ENCODE measurements at places on chromosomes 2 and 18.

DNA sequence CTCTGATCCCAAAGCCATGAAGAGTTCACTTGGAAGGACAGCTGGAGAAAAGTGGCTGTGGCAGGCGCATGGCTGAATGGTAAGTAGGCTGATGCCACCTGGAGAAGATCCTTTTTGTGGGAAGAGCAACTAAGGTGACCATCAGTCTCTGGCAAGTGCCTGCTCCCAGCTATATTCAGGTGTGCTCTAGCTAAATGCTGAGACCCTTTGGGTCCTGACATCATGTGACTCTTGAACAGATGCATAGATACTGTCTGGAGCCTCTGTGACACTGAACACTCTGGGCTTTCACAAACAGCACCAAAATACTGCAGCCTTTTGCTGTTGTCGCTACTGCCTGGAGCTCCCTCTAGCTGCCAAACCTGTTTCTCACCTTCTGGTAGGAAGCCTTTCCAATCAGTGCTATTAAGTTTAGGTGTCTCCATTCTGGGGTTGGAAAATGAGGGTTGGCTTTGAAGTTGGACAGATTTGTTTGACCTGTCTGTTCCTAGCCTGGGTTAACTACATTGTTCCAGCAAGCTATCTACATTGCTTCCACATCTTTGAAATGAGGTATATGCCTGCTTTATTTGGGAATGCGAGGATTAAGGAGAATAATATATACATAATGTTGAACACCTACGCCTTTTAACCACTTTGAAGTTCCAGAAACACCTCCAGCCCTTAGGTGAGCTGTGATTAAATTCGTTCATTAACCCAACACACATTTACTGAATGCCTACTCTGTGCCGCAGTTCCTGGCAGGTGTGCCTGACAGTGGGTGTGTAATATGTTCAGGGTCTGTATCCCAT, 3.1 kb downstream of the EGR4 start:
- DNase-seq, result no peak

GRCh38 chr2:192087398-192087958, 107.3 kb downstream of the TMEFF2 start:
- no peak for DNase-seq

- DNase-seq, result no peak
Measured at GRCh38 chr2:121095257-121096080, 189.5 kb downstream of the TFCP2L1 start.

DNA sequence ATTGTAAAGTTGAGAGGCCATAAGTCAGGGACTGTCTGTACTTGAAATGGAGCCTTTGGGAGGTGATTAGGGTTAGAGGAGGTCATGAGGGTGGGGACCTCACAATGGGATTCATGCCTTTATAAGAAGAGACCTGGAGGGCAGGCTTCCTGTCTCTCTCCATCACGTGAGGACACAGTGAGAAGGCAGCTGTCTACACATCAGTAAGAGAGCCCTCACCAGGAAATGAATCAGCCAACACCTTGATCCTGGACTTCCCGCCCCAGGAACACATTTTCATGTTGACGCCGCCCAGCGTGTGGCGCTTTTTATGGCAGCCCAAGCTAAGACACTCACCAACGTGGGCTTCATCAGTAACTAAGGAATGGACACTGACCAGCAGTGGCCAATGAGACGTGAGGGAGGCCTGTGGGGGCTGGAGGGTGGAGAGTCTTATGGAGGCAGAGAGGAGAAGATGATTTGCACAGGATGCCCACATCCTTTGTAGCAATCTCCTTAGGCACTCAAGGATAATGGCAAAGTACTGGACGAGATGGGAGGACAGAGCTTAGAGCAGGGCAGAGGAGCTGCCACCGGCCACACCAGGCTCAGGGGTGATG, 162.7 kb downstream of the EIPR1 start:
- DNase-seq, result no peak

DNA sequence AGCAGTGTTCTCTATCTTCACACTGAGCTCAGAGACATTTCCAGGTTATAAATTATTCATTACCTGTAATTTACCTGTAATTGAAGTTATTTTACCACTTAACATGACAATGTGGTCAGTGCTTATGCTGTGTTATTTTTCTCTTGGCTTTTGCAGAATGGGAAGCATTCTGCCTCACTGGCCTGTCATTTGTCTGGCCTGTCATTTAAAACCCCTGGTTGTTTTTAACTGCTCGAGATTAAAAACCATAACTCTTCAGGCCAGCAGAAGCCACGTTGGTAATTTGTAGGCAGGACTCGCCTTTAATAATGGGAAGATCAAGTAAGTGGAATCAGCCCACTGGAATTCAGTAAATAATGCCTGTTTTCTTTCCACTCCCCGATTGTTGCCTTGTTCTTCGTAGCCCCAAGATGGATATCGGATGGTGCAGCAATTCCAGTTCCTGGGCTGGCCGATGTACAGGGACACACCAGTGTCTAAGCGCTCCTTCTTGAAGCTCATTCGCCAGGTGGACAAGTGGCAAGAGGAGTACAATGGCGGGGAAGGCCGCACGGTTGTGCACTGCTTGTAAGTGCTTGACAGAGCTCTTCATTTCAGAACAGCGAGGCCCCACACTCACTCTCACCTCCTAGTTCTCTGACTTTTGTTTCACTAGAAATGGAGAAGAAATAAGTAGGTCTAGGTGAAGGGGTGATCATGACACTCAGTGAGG, 222.4 kb upstream of the RAB12 start:
- DNase-seq, result no peak

- DNase-seq, result no peak
Measured at GRCh38 chr2:232889876-232890401, 19.9 kb downstream of the SNORC start.

- no peak for DNase-seq
Measured at GRCh38 chr2:97935719-97936161, 60.0 kb downstream of the TMEM131 start.

DNA sequence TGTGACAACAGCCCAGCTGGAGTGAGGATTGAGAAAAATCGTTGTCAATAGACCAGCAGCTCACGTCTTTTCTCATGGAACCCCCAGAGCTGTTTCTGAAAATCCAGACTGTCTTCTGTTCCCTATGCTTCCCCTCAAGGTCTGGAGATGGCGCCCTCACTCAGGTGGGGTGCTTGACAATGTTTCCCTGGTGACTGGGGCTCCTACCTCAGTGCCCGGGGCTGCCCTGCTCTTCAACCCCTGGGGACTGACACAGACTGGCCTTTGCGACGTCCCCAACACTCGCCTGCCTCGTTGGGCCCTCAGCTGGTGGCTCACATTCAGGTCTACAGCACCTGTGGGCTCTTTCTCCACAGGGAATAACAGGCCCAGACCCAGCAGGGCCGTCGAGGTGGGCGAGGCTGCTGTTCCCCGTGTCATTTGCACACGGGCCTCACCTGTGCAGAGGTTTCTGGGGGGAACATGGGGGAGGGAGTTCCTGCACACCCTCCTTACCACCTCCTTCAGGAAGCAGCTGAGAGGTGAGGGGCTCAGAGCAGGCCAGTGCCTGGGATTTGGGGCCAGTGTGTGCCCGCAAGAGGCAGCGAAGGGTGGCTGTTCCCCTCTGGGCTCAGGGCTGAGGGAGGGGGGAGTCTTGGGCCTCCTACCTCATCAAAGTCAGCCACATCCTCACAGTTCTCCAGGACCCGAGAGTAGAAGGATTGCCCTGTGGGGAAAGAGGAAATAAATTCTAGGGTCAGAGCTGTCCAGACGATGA, 59.3 kb upstream of the OTOF start:
- no peak for DNase-seq

DNA sequence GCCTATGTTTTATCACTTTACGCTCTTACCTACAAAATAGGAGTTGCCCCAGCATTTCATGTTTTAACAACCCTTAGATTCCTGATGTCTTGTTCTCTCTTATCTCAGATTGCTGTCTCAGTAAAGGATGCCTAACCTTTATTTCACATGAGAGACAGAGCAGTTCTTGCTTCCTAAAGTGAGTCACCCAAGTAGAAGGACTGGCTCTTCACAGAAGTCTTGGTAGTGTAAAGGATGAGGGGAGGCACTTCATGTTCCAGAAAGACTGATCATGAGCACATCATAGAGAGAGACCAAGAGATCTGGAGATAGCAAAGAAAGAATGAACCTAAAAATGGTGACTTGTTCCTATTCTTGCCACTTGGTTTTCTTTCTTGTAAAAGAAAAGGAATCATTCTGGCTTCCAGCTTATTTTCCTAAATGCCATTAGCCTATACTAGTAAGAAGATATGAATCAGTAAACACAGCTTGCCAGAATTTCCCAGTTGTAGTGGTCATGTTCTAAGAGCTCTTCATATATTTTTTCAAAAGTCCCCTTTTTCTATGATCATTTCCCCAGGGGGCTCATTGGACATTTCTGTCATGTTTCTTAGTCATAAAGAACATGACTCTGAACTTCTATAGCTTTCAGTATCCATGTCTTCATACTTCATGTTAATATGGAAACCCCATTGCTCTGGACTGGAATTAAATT, 54.9 kb downstream of the MAPRE2 start:
- no peak for DNase-seq

DNA sequence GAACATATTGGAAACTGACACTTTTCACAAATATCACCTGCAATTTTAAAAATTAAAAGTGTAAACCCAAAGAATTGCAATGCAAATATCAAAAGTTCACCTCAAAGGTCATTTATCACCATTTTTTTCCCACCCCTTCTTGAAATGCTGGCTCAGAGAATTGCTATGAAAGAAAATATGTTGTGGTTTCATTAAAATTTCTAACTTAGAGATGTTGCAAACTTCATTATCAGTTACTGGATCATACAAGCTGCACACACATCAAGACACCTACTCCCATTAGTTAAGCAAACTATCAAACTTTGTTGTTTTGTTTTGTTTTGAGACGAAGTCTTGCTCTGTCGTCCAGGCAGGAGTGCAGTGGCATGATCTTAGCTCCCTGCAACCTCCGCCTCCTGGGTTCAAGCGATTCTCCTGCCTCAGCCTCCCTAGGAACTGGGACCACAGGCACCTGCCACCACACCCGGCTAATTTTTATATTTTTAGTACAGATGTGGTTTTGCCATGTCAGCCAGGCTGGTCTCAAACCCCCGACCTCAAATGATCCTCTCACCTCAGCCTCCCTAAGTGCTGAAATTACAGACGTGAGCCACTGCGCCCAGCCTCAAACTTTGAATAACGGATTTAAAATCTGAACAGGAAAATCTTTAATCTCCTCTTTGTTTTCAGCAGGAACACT, 37.0 kb downstream of the STK39 start:
- DNase-seq, result no peak

DNA sequence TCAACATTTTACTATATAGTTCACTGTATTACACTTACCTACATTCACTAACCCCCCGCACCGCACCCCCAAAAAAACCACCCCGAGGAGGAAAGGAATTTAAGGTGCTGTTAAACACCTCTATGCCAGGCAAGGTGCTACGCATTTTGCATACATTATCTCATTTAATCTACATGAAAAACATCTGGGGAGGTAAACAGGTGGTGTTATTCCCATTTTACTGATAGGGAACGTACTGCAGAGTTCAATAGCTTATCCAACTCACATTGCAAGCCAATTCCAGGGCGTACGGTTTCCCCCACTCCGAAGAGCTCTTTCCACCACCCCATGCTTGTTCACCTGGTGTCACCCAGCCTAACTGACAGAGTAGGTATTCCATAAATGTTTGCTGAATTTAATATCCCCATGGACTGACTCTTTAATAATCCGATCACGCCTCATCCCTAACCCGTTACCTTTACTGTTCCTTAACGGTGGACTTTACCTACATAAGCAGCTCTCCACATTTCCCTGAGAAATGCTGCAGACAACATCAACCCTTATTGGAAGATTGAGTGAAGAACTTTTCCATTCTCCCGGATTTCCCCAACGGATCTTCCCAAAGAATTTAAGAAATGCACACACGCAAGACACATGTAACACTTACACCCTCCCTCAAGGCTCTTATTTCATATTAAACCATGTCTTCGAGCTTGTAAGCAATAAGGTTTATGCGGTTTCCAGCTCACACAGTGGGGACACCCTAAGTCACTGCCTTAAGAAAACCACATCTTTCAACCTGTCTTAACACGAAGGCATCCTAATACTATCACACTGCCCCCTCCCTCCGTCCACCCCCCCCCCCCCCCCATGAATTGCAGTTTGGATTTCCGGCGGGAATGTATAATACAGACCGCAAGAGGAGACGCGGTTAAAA, 1.2 kb downstream of the RAPH1 start:
- no peak for DNase-seq

- no peak for DNase-seq
Measured at GRCh38 chr2:174664084-174664759, 66.6 kb upstream of the WIPF1 start.

DNA sequence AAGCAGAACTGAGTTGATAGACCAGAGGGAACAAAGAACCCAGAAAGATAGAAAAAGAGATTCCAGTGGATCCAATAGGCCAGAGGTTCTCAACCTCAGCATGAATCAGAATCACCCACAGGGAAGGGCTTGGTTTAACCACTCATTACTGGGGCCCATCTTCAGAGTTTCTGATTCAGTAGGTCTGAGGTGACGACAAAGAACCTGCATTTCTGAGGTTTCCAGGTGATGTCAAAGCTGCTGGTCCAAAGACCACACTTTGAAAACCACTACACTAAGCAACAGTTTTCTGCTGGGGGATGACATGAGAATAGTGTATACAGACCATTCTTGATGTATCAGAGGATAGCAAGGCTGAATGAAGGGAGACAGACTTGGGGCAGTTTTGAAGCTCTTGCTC, 296.9 kb upstream of the STON1 start:
- DNase-seq, result no peak

DNA sequence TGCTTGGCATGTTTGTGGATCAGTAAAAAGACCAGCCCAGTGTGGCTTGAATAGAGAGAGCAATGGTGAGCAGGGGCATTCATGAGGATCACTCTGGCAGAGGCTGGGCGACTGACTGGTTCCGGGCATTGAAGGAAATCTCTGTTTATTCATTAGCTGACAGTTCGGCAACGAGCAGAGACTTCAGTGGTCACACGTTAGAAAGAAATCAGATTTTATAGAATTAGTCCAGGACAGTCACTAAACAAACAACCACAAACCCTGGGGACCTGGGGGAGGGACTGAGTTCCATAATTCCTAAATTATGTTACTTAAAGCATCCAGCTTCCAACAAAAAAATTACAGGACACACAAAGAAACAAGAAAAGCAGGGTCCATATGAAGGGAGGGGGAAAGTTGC, 72.5 kb downstream of the NOL10 start:
- no peak for DNase-seq

GRCh38 chr2:199606193-199606780, 148.5 kb upstream of the SATB2 start:
- DNase-seq, result no peak

- DNase-seq, result no peak
Measured at GRCh38 chr18:57648414-57648813, 26.8 kb upstream of the NARS1 start.

- no peak for DNase-seq
Measured at GRCh38 chr2:18987592-18988073, 370.8 kb downstream of the OSR1 start.

DNA sequence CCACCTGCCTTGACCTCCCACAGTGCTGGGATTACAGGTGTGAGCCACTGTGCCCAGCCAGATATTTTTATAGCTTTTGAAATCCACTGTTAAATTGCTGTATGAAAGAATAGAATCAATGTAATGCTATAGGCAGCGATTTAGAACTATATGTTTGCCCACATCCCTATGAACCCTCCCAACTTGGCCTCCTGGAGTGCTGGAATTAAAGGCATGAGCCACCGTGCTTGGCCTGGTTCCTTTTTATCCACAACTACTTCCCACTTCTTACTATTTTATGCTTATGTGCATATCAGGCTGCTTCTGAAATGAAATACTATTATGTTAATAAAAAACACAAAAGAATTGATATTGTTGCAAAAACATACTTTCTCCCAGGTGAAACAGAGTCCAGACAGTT, 11.6 kb upstream of the PTPN2 start:
- no peak for DNase-seq
